ENCODE measurements at places on chromosomes 3 and 15. TPM values are rescaled to one million over a fixed set of nuclear protein-coding genes. Genes with fewer than 3 reads are reported as not detected.

NME9 gene
- not detected for total RNA-seq

LYZL4 gene
- total RNA-seq: not detected

SCG5 gene
- total RNA-seq: 1.3 TPM

APOD gene
- 5.6 TPM for total RNA-seq

CNTN4 gene
- total RNA-seq: not detected

TGM4 gene
- total RNA-seq: 0.33 TPM

CPNE4 gene
- not detected for total RNA-seq

SERINC4 gene
- 0.19 TPM for total RNA-seq

SEMA3B gene
- total RNA-seq: 5.4 TPM

GABRA5 gene
- total RNA-seq: not detected

UBL7 gene
- total RNA-seq: 65.0 TPM

All from airway epithelial cell (primary cell).